ENCODE measurements at places on chromosomes 4 and X.

DNA sequence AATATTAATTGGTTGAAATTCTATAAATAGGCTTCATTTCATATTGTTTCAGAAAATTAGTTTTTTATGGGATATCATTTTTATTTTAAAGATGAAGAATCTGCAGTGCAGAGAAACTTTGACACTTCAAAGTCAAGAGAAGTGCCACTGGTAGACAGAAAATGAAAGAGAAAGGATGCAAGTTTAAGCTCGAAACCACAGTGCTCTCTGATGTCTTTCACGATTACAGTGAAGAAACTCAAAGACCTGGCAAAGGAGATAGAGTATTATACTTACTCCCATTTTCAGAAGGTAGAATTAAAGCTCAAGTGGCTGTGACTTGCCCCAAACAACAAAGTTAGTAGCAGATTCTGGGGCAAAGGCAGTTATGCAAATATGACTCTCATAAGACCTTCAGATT is 745.4 kb downstream of the TECRL start:
- H3K36me3 ChIP-seq, result no peaks in the 10 kb centered on the region
- no peaks in the 10 kb centered on the region for H3K27me3 ChIP-seq
- H3K4me1 ChIP-seq, result no peaks in the 10 kb centered on the region
- no peak for DNase-seq
- H3K27ac ChIP-seq, result no peak overlapping the region

DNA sequence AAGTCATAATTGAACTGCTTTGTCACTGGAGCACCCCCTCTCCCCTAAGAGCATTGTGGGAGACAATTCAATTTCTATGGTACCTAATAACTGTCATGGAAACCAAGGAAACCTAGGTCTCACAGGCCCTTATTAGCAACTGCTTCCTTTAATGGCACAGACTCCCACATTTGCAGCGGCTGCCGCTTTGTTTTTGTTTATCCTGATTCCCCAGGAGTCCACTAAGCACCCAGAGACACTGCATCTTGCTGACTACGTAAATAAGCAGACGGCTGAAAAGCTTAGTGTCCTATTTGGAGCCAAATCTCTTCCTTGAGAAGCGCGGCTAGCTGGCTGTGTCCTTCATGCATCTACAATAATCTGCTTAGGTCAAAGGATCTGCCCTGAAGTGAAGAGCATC is 494.4 kb downstream of the TMA16 start:
- no peaks in the 10 kb centered on the region for H3K27me3 ChIP-seq
- DNase-seq, result no peak
- no peak overlapping the region for H3K27ac ChIP-seq
- no peaks in the 10 kb centered on the region for H3K4me1 ChIP-seq

DNA sequence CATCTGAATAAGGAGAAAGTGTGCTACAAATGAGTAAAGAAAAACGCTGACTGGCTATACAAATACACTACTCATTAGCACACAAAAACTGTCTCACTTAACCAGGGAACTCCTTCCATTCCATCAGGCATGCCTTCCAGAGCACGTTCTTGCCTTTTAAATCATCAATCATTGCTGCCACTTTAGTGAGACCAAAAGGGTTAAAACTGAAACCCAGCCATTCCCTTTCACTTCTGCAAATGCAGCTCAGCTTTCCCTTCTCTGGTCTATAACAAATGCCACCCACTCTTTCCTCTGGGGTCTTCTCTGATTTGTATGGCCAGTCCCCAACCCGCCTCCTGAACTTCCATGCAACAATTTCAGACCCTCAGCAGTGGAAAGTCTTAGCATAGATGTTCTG is 231.5 kb downstream of the TRIML1 start:
- H3K4me1 ChIP-seq, result no peaks in the 10 kb centered on the region
- H3K27me3 ChIP-seq, result no peaks in the 10 kb centered on the region
- H3K27ac ChIP-seq, result no peak overlapping the region
- H3K36me3 ChIP-seq, result no peaks in the 10 kb centered on the region
- no peak overlapping the region for H3K4me3 ChIP-seq

DNA sequence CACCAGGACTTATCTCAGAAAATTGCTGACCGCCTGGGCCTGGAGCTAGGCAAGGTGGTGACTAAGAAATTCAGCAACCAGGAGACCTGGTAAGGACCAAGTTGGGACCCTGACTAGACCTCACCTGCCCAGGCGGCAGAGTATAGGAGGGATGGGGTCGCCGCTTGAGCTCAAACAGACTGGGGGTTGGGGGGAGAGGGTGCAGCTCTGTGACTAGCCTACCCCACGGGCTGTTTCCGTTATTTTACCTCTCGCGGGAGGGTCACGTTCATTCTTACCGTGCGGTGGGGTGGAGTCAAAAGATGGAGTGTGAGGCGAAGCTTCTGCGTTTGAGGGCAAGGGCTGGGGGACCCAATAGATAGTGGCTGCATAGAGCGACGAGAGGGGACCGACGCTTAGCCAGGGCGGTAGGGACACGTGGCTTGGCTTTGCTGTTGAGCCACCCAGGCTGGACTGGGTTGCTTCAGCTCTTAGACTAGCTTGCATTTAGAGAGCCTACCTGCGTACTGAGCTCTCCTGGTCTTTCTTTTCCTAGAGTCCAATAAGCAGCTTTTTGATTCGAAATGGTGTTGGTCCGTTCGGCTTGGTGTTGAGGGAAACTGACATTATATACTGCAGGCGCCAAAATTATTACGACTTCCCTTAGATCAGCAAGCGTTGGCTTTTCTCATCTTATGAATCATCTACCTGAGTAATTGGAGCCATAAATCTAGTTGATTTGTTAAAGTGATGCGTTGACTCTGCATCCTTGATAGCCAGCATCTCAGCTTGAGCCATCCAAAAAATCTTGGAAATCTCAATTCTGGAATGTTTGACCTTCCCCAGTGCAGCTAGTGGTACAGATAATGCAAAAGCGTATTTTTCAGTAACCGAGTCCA is 591 bp downstream of the PRPS1 start:
- peak overlapping the region; percentile 97 for H3K4me3 ChIP-seq
- no peaks in the 10 kb centered on the region for H3K36me3 ChIP-seq
- H3K4me1 ChIP-seq, result peaks cover 12% of the 10 kb centered on the region
- peak; percentile 47 for DNase-seq
- H3K27me3 ChIP-seq, result no peaks in the 10 kb centered on the region

- H3K27ac ChIP-seq, result no peak overlapping the region
- H3K36me3 ChIP-seq, result no peaks in the 10 kb centered on the region
- DNase-seq, result no peak
- no peaks in the 10 kb centered on the region for H3K4me1 ChIP-seq
- no peaks in the 10 kb centered on the region for H3K27me3 ChIP-seq
Measured at GRCh38 chr4:120080533-120080932, 13.9 kb upstream of the MAD2L1 start.

DNA sequence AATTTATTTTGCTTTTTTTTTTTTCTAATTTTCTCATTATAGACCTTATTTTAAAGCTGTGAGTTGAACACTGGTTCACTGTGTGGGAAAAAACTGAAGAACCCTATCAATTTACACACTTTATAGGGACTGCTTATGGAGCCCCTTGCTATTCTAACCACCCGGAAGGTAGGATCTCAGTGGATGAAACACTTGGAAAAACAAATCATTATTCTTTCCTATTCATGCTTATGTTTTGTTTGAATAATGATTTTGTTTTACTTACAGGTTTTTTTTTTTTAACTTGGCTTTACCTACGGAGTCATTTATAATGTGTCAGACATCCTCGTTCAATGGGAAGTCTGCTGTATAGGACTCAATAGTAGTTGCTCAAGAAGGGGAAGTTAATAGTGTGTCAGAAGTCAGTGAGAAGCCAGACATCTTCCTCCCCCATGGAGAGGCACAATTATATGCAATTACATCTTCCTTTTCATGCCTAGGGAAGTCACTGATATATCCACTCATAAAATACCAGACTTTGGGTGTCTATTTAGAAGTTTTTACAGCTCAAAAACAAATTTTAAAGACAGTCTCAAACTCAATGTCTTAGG is 113.2 kb downstream of the ARSF start:
- no peaks in the 10 kb centered on the region for H3K4me1 ChIP-seq
- DNase-seq, result no peak
- H3K4me3 ChIP-seq, result no peak overlapping the region
- H3K27me3 ChIP-seq, result no peaks in the 10 kb centered on the region
- H3K27ac ChIP-seq, result no peak overlapping the region

GRCh38 chr4:185640811-185641675 is 105.7 kb upstream of the PDLIM3 start:
- no peak overlapping the region for H3K27ac ChIP-seq
- H3K27me3 ChIP-seq, result no peaks in the 10 kb centered on the region
- H3K36me3 ChIP-seq, result no peaks in the 10 kb centered on the region
- DNase-seq, result peak; percentile 4
- no peaks in the 10 kb centered on the region for H3K4me1 ChIP-seq
